ENCODE measurements at places on chromosomes 2 and 18.

GRCh38 chr2:129802290-129802689 is 177.2 kb upstream of the RAB6C start:
- no peak for DNase-seq

DNA sequence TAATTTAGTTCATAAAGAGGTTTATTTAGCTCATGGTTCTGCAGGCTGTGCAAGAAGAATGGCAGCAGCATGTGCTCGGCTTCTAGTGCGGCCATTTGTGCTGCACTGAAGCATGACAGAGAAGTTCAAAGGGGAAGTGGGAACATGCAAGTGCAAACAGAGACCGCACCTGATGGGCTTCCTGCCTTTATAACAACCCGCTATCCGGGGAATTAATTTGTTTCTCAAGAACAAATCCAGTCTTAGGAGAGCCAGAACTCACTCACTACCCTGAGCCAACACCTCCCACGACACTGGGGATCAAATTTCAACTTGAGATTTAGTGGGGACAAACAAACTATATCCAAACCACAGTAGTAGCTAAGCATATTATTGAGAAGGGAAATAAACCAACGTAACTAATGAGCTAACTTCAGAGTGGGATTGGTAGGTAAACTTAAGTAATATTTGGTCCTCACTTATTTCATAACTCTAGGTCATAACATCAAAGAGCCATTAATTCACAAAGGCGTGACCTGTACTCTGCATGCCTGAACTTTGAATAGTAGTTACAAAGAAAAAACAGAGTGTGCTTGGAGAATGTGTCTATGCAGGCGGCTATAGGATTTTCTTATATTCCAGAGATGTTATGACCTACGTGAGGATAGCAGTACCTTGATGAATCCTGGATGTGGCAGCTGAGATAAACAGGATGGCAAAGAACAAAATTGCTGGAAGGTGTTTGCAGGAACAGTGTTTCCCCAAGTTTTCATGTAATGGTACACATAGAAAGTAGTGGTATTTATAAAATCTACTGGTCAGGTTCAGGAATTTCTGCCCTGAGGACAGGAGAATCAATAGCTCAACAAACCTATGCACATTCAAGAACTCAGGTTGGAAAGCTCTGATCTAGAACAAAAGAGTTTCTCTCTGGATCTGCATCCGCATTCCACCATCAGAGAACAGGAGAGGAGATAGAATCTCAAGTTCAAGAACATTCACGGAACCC is 845.9 kb upstream of the ID2 start:
- DNase-seq: no peak

GRCh38 chr2:13201924-13202323 is 485.2 kb downstream of the TRIB2 start:
- no peak for DNase-seq

GRCh38 chr2:187989925-187990623 is 301.6 kb upstream of the GULP1 start:
- no peak for DNase-seq

DNA sequence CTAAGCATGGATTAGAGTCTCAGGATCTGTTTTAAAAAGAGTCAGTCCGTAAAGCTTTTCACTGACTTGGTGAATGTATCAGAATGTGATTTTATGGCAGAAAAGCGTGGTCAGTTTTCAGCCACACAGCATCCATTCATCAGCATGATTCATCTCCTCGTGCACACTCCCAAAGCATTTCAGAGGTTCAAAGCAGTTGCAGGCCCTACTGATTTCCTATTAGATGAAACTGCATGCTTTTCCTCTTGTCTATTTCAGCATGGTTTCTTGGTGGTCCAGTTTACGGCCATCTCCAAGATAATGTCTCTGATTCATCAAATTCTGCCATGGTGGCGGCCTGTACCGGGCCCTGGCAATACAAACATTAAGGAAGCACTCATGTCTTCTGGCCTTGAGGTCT is 4.8 kb upstream of the PARD6G start:
- DNase-seq: no peak

DNA sequence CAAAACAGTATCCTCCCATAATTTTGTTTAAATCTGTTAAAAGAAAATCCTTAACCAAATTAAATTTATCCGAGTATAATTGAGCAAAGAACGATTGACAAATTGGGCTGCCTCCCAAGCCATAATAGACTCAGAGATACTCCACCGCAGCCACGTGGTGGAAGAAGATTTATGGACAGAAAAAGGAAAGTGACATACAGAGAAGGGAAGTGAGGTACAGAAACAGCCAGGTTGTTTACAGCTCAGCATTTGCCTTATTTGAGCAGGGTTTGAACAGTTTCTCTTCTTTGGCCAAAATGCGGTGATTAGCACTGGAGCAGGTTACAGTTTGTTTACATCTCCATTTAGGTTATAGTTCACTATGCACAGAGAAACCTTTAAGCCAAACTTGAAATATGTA is 60.8 kb downstream of the KYNU start:
- DNase-seq: no peak

- DNase-seq: no peak
Measured at GRCh38 chr2:204545861-204546735, 823 bp downstream of the PARD3B start.

- DNase-seq: no peak
Measured at GRCh38 chr2:27496357-27497287, at the start of gene GCKR. Gene GCKR (plus strand): TSS chr2:27496839. CDS start chr2:27496905, 66 bp downstream.

- DNase-seq: peak; percentile 46
Measured at GRCh38 chr2:191152482-191153240, 1.9 kb upstream of the STAT4 start.

GRCh38 chr2:60297296-60298005 is 256.0 kb downstream of the BCL11A start:
- DNase-seq: no peak

DNA sequence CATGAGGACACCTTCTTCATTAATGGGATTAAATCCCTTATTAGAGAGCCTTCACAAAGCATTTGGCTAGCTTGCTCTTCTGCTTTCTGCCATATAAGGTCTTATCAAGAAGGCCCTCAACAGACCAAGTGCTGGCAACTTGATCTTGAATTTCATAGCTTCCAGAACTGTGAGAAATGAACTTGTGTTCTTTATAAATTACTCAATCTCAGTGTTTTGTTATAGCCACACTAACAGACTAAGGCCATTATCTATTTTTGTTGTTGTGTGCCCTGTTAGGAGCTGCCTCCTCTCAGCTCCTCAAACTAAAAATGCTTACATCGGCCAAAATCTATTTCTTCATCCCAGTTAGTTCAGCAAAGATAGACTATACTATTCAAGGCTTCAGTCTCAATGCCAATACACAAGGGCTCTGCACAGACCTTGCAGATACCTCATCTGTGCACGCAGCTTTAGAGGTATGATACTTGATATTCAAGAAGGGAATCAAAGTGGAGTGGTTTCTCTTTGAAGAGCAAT is 182.9 kb downstream of the GPD2 start:
- DNase-seq: no peak

DNA sequence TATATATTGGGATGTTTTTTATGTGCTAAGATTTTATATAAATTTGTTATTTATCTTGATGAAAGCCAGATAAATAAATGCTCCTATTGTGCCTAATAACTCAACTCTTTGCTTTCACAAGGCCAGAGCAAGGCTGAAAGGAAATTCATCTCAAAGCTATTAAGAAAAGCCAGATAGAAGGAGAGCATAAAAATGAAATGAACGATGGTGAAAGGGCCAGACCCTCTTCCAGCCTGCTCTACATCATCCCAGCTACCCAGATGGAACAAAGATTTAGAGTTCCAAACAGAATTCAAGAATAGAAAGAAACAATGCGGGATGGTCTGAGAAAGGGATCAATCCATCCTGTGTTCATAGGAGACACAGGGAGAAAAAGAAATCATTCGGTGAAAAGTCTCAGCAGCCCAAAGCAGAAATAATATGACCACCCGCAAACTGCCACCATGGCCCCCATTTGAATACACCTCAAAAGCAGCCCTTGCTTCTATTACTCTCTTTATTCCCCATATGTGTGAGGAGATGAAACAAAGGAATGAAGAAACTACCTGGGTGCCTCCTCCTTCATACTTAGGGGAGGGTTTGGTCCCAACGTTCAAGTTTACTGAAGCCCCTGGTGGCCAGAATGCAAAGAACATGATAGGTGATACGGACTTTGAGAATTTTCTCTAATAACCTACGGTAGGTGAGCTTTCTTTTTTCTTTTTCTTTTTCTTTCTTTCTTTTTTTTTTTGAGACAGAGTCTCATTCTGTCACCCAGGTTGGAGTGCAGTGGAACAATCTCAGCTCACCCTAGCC is 110.1 kb upstream of the FBXO11 start:
- DNase-seq: peak; percentile 18

DNA sequence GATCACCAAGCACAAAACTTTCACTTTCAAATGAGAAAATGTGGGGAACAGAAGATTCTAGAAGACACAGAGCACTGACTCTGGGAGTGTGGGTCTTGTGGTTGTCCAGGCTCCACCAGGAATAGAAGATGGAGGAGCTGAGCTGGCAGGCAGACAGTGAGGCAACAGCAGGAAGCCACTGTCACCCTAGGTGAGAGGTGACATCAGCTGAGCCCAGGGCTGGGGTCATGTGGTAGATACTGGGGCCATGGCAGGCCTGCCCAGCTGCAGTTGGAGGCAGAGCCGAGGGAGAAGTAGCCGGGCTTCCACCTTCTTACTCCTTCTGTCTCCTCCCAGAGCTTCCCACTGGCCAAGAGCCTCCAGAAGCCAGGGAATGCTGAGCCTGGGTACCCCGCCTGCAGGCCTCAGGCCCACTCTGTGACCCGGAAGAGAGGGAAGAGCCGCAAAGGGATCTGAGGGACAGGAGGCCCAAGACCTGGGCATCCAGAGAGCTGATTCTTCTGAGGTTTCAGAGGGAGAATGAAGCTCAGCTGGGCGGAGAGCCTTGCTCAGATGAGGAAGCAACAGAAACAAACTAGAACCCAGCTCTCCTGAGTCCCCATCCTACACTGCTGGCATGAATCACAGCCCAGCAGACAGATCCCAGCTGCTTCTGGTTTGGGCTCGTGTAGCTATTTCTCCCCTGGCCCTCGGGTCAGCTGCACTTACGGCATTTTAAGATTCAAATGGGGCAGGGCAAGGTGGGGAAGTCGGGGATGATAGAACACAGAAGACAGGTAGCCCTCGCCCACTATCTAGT is 39.8 kb upstream of the ASAP2 start:
- no peak for DNase-seq

- no peak for DNase-seq
Measured at GRCh38 chr2:34031097-34031496, 432.0 kb upstream of the FAM98A start.

GRCh38 chr2:37472959-37473358 is 128.5 kb downstream of the QPCT start:
- no peak for DNase-seq

- no peak for DNase-seq
Measured at GRCh38 chr2:107986278-107987217, at the start of gene SLC5A7. Gene SLC5A7 (plus strand): TSS chr2:107986524. CDS start chr2:107988156, 1,632 bp downstream.

GRCh38 chr2:80014637-80015036 is 289.9 kb downstream of the LRRTM1 start:
- no peak for DNase-seq

DNA sequence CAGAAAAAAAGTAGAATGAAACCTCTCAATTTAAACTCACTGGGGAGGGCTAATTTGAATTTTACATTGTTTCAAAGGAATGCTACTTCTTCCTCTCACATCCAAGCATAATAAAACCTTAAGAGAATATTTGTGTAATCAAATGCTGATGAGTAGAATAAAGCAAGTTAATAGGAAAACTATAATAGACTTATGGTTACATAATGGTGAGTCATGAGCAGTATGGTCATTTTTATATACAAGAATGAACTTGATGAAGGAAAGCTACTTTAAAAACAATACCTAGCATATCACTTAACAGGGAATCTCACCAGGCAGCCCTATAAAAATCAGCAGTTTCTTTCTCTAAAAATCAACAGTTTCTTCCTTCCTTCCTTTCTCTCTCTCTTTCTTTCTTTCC is 80.3 kb downstream of the VSNL1 start:
- no peak for DNase-seq

DNA sequence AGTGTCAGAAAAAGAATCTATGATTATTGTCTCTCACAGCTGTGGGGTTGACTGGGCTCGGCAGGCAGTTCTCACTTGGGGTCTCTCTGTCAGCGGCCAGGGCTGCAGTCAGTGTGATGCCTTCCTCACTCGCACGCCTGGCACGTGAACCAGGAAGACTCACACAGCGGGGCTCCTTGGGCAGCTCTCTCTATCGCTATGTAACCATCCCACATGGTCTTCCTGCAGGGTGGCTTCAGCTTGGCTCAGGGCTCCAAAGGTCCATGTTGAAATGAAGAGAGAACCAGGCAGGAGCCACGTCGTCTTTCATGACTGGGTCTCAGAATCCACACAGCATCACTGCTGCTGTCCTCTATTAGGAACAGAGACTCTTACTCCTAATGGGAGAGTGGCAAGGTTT is 30.6 kb upstream of the SLC1A4 start:
- DNase-seq: no peak

DNA sequence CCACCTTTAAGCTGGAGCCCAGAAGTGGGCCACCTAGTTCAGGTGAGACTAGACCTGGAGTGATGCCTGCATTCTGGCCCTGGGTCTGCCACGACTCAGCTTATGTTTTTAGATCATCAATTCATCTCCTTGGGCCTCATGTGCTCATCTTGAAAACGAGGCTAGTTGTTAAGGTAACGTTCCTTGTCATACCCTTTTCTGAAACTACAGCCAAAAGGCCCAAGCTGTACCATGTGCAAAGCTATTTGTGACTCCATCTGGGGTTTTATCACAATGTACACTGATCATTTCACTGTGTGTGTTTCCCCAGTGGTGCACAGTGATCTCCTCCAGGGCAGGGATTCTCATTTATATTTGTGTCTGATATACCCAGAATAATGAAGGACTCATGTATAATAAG is 138.4 kb upstream of the COPS8 start:
- DNase-seq: no peak

DNA sequence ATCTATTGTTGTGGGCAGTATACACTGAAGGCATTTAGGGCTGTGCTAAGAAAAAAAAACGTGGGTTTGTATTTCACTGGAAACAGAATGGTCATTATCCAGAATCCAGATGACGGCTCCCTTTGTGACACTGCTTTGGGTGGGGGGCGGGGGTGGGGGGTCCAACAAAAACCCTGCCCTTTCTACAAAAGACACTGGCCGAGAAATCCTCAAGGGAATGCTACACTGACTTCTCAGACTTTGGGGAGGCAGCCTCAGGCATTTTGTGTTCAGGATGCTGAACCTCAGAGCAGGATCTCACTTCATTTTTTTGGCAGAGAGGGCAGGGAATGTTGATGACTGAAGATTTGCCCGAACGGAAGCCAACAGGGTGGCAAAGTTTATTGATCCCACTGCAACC is 417.1 kb downstream of the HRH4 start:
- no peak for DNase-seq

DNA sequence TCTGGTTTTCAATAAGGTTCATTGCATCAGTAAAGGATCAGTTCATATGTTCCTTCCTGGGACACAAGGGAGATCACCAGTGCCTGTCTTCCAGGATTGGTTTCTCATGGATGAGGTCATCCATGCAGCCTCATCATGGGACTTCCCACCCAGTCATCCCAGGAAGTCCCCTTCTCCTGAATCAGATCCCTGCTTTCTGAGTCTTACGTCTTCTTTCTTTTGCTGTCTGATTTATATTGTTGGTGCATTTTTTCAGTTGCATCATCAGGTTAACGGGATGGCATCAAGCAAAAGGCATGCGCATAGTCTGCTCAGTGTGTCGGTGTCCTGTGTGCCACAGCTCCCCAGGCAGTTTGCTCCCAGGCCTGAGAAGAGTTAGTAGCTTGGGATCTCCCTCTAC is 105.9 kb downstream of the SOX11 start:
- DNase-seq: no peak

- no peak for DNase-seq
Measured at GRCh38 chr18:43526426-43527145, 249.3 kb upstream of the SYT4 start.

All from CD4-positive, CD25-positive, alpha-beta regulatory T cell (primary cell).